Midbrain (tissue), 1 donor: ENCODE measurements at places on chromosomes 12 and 14.

DNA sequence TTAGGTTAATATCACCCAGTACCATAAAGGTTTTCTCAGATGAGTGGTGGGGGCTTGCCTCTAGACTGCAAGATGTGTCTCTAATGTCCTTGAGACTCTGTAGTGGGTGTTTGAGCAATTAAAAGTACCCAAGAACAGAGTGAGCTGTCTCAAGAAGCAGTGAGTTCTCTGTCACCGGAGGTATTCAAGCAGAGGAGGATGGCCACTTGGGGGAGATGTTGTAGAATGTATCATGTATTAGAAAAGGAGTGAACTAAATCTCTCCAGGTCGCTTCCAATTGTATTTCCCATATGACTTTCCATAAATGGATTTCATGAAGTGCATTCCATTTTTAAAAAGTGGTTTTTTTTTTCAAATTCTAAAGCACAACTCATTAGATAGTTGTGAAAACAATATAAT is 35.0 kb downstream of the SLC17A8 start:
- DNase-seq = no peak

GRCh38 chr14:75138492-75138891 is 11.6 kb upstream of the NEK9 start:
- DNase-seq = no peak

GRCh38 chr14:60514741-60515491 is 6.0 kb downstream of the SIX6 start:
- no peak for DNase-seq

DNA sequence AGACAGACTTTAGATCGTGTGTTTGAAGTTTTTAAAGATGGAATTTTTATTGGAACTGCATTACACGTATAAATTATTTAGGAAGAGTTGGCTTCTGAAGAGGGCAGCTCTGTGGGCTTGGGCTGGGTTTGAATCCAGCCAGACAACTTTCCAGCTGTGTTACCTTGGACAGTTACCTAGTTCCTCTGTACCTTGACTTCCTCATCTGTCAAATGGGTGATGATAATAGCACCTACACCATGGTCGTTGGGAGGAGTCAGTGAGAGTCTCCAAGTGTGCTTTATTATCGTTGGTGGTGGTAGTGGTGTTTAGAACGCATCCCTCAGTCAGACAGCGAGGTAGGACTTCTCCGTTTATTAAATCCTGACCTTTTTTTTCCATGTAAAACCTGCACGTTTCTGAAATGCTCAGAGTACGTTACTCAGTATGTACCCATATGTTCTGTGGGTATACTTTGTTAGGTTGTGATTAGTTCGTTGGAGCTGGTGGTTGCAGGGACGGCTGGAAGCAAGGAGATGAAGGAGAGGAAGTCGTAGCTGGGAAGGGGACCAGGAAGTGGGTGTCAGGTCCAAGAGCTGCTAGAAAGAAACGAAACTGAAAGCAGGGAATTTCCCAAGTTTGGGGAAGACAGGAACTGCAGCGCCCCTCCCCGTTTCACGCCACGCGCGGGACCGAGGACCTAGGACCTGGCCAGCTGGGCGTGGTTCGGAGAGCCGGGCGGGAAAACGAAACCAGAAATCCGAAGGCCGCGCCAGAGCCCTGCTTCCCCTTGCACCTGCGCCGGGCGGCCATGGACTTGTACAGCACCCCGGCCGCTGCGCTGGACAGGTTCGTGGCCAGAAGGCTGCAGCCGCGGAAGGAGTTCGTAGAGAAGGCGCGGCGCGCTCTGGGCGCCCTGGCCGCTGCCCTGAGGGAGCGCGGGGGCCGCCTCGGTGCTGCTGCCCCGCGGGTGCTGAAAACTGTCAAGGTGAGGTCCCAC is at the start of gene OAS3:
Gene OAS3, plus strand, starts transcription at position 734 of the 979 bp plus-strand sequence. Its CDS starts 57 bp downstream, at position 791.
- DNase-seq = peak; percentile 45

- no peak for DNase-seq
These were observed 26.7 kb downstream of the GTF2A1 start for GRCh38 chr14:81193924-81194633.

GRCh38 chr12:127559349-127560040 is 707.5 kb upstream of the TMEM132C start:
- no peak for DNase-seq

DNA sequence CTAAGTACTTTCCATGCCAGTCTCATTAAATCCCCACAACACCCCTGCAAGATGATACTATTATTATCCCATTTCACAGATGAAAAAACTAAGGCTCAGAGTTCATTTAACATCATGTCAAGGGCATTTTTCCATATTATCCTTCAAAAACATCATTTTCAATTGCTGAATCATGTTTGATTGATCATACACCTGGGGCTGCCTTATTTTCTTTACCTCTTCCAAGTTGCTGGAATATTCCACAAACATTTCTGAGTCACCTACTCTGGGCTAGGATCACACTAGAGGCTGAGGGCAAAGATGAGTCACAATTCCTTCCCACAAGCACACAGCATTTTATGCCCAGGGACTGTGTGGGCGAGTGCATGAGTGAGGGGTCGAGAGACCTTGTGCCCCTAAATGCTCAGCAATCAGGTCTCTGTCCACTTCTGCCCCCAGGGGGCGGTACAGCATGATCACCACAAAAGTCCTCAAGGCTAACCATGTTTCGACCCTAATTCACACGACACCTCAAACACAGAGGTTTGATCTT is 14.1 kb upstream of the TMEM119 start:
- DNase-seq = no peak

DNA sequence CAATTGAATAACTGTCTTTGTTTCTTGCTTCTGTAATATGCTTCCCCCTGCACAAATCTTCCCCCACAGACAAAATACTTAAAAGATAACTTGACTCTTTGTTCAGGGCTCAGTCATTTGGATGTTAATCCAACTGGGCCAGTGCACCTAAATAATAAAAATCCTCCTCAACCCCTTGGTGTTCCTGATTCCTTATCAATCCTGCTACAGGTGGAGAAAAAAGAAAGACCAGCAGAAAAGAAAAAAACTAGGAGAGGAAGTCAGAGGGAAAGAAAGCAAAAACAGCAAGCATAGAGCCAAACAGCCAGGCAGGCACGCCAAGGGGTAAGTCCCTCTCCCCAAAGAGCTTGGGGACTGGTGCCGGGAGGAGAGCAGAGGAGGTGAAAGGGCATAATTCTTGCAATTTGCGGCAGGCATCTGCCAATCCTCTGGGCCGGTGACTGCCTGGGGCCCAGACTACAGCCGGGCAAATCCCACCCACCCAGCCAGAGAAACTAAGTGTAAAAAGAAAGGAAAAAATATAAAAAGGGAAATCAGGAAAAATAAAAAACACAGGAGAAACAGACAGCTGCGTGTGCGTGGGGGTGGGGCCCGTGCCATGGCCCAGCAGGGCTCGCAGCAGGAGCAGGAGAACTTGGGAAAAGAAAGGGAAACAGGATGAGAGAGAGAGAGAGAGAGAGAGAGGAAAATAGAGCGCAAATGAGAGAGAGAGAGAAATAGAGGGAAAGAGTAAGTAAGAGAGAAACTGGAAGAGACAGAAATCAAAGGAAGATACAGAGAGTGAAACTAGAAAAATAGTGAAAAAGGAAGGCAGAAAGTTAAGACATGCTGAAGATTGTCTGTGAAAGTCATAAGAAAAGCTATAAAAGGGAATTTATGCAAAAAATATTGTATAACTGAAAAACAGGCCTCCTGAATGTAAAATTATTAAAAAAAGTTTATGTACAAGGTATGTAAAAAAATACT is 21.4 kb downstream of the KLRK1 start:
- DNase-seq = peak; percentile 25

GRCh38 chr14:26594756-26595545 is 2.9 kb downstream of the NOVA1 start:
- DNase-seq = peak; percentile 65

DNA sequence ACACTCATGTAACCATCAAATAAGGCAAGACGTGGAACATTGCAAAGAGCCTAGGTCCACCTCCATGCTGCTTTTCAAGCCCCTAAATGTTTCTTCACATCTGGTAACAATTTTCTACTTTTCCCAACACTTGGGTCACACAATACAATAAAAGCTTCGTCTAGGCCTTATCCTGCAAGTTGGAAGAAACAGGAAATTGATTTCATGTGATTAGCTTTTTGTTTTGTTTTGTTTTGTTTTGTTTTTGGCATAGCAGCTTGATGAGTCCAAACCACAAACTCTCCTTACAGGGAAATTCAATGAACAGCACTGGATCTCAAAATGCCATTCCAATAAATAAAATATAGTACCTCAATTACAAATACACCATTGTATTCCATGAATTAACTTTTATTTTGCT is 19.3 kb downstream of the TAS2R50 start:
- DNase-seq = no peak

DNA sequence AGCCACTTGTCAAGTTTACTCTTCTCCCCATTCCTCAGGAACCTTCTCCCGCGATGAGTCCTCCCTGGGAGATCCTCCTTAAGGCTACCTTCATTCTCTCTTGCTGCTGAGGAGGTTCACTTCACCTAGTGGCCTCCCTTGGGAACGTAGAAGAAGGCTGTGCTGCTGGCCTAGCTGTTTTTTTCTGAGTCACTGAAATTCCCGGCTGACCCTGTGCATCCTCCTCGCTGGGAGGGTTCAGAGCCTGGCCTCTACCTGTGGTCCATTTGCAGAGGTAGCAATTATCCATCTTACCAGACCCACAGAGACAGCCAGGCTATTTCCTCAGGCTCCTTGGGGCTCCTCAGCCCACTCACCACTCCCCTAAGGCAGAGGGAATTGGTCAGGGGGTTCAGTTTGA is 4.6 kb downstream of the KRT82 start:
- no peak for DNase-seq

DNA sequence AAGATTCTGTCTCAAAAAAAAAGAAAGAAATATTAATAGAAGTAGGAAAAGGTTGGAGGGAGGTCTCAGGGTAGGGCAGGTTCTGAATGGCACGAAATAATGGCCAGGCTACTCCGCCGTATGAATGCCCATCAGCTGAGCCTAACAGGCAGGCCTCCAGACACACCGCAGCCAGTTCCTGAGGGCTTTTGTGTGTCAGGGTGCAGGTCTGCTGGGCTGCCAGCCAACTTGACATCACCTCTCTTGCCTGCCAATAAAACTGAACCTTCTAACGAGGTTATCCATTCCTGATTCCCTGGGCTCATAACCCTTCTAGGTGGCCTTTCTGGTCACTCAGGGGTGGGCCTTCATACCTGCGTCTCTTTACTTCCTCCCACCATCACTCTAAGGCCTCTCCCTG is 3.0 kb downstream of the IFI27 start:
- DNase-seq = no peak

- peak; percentile 60 for DNase-seq
These were observed 98.3 kb downstream of the LRRC74A start for GRCh38 chr14:76924371-76925096.

- no peak for DNase-seq
These were observed 86.6 kb downstream of the PHLDA1 start for GRCh38 chr12:75944905-75945432.

DNA sequence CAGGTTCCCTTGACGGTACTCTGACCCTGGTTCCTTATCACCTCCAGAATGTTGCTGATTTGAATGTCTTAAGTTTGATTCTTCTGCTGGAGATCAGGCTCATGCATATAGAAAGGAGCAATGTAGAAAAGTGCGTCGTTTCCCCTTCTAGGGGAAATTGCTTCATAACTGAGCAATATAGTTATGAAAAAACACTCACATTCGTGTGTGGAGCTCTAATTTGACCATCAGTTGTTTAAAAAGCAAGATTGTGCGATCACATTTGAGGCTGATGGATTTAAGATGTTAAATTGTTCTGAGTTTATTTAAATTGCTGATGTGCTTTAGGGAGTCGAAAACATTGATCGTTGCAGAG is 19.2 kb downstream of the PELI2 start:
- no peak for DNase-seq

- DNase-seq = no peak
These were observed 56.1 kb upstream of the YARS2 start for GRCh38 chr12:32811686-32812392.

DNA sequence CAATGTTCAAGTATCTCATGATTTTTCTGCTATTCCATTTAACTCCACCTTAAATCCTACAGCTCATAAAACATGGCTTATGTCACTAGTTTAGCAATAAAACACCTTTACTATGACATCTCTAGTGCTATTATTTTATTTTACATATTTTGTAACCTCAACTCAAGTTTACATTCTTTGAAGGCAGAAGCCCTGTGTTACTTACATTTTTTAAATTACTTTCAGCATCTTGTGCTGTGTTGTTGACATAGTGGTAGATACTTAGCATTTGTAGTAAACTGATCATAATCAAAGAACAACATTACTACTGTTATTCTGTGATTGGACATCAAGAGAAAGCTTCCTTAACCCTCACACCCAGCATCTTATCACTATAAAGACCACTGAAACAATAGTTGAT is 216.1 kb downstream of the BMP4 start:
- no peak for DNase-seq

DNA sequence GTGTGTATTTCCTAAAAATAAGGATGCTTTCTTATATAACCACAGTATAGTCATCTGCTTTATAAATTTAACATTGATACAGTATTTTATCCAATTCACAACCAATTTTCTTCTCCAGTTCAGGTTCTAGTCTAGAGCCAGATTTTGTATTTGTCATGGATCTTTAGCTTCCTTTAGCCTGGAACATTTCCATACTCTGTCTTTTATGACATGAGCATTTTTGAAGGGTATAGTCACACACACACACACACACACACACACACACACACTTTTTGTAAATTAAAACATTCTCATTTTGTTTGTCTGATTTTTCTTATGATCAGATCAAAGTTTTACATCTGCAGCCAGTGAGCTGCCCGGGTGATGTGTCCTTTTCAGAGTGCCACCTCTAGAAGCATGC is 25.4 kb downstream of the CGRRF1 start:
- DNase-seq = no peak

DNA sequence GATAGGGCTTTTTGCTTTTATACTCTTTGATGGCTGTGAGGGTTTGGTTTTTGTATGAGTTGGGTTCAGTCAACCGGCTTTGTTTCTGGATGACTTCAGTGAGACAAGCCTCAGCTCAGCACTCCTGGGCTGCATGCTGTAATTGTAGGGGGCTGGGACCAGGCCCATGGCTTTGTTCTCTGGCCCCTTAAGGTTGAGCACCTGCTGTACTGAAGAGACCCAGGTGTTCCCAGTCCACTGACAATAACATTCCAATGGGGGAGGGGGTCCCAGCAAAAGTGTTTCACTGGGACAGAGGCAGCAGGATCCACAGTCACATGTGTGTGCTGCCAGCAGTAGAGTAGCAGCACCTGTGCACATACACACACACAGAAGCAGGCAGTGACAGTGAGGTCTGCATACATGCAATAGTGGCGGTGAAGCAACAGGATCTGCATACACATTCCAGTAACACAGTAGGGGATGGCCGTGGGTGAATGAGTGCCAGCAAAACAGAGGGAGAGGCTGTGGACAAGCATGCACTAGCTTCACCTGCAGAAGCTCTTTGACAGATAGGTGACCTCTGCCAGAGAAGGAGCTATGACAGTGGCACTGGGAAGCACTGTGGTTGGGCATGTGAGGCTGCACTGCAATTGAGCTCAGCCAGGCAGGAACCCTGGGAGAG is 240.4 kb downstream of the ASCL1 start:
- no peak for DNase-seq
